ENCODE measurements at places on chromosomes 7 and 10.

GRCh38 chr10:112695539-112695938, 248.5 kb downstream of the VTI1A start:
- no peak for DNase-seq

- no peak for DNase-seq
These were observed 79.3 kb upstream of the TNS3 start for GRCh38 chr7:47661051-47661714.

DNA sequence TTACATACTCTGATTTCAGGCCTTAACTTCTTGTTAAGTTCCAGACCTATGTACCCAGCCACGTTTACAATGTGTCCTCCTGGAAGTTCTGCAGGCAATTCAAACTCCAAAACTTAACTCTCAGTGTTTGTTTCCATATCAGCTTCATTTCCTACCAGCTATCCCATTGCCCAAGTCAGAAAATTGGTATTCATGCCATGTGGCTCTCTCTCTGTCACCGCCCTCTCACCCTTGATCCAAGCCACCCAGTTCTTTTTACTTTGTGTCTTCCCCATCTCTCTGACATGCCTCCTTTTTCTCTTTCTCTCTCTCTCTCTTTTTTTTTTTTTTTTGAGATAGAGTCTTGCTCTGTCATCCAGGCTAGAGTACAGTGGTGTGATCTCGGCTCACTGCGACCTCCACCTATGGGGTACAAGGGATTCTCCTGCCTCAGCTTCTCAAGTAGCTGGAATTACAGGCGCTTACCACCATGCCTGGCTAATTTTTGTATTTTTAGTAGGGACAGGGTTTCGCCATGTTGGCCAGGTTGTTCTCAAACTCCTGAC, 33.9 kb downstream of the ARL4A start:
- no peak for DNase-seq

DNA sequence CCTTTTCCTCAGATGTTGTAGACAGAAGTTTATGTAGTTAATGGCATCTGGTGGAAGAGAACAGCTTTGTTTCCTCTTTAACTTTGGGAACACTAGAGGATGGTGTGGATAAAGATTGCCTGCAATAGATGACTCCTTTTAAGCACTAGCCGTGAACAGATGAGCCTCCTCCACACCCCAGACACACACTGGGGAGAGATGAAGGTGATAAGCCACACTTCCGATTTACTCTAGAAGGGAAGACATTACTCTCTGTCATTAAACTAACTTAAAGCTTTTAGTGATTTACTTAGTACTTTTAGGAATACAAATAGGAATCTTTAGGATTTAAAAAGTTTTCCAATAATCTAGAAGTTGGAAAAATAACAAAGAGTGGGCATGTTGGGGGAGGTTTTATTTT, 6.8 kb downstream of the HSPA14 start:
- DNase-seq = no peak

DNA sequence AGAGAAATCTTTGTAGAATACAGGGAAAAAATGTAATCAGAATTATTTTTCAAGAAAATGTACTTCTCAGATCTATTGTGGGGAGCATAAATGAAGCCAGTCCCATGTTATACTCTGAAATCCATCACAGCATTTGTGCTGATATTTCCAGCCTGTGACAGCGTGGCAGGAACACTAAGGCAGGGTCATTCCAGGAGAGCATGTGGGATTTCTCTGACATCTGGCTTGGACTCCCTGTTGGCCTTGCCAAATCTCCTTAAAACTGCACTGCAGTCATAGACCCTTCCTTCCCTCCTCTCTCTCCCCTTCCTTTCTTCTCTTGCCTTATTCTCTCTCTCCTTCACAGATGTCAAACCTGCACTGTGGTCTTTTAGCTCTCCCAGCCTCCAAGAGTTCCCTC, 6.5 kb upstream of the TSPAN13 start:
- DNase-seq = no peak

DNA sequence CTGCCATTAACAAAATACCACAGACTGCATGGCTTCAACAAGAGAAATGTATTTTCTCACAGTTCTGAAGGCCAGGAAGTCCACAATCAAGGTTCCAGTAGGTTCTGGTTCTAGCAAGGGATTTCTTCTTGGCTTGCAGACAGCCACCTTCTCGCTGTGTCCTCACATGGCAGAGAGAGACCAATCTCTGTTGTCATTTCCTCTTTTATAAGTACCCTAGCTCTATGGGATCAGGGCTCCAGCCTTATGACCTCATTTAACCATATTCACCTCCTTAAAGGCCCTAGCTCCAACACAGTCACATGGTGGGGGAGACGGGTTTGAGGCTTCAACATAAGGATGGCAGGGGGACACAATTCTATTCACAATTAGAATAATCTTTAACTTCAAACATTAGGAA, 23.6 kb downstream of the ABI1 start:
- DNase-seq = no peak

GRCh38 chr10:60810437-60811182, 32.3 kb downstream of the CDK1 start:
- DNase-seq = no peak

- DNase-seq = no peak
These were observed 14.6 kb downstream of the IFIT3 start for GRCh38 chr10:89342206-89342958.

- DNase-seq = no peak
These were observed 35.4 kb upstream of the TECTB start for GRCh38 chr10:112247791-112248190.

DNA sequence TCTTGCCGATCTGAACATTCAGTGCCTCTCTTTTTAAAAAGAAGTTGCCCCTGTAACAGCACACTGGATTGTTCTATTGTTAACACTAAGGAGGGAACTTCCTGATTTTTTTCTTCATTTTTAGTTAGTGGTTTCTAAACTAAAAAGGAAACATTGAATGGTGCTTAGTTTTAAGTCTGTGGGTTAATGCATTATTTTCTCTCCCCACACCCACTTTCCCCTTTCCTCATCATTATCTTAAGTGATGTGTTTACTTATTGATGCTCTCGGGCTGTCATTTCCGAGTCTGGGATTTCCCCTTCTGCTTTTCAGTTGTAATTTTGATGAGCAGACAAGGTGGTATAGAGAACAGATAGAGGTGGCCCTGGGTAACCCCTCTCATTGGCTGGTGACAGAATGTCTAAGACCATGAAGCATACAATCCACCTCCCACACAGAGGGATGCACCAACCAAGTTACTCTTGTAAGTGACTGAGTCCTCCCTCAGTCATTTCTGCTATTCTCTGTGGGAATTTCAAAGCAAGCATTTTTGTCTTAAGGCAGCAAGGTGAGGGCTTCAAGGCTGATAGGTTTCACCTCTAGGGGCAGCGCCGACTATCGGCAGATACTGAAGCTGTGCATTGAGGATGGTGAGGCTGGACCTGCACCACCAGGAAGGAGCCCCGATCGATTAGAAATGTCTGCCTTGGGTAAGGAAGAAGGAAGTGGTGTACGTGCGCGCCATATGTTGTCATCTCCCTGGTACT, 49.5 kb downstream of the CHN2 start:
- peak; percentile 73 for DNase-seq

GRCh38 chr7:73734619-73735527, 3.7 kb downstream of the ABHD11 start:
- DNase-seq = peak; percentile 72

DNA sequence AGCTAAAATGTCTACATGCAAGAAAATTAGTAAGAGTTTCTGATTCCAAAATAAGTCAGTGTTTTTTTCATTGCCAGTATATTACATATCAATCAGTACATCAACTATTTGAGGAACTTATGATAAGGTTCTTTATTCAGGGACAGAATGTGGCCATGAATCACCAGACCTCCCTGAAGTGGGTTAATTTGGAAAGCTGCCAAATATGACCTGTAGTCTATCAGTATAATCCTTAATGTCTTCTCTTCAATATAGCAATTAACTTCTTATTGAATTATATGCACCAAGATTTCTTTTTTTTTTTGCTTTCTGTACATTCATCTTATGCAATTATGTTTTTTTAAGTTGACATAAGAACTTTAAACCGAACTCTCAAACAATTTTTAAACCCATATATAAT, 714.5 kb upstream of the POT1 start:
- no peak for DNase-seq

- no peak for DNase-seq
These were observed 34.1 kb upstream of the GUSB start for GRCh38 chr7:66016131-66016461.

GRCh38 chr10:116371737-116372136, 47.5 kb downstream of the CCDC172 start:
- DNase-seq = no peak

GRCh38 chr7:73866446-73866767, 5.4 kb downstream of the TMEM270 start:
- DNase-seq = no peak

DNA sequence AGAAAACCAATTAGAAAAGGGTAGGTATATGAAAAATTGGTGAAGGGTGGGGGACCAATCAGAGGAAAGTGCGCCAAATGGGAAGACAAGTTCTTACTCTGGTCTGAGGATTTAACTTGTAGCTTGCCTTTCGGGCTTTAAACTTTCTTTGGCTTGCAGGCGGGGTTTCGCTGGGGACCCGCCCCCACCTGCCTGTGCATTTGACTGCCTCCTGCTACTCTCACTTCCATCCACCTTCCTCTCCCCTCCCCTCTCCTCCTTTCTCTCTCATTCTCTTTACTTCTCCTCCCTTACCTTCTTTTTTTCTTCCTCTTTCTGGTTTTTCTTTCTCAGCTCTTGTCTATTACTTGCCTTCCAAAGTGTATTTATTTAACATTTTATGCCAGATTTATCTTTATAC, 278.8 kb downstream of the DNAJB9 start:
- no peak for DNase-seq
